ENCODE measurements at places on chromosomes 1 and 21.
A peak's percentile ranks its signal among the peaks of the same experiment; 100 is the strongest.

DNA sequence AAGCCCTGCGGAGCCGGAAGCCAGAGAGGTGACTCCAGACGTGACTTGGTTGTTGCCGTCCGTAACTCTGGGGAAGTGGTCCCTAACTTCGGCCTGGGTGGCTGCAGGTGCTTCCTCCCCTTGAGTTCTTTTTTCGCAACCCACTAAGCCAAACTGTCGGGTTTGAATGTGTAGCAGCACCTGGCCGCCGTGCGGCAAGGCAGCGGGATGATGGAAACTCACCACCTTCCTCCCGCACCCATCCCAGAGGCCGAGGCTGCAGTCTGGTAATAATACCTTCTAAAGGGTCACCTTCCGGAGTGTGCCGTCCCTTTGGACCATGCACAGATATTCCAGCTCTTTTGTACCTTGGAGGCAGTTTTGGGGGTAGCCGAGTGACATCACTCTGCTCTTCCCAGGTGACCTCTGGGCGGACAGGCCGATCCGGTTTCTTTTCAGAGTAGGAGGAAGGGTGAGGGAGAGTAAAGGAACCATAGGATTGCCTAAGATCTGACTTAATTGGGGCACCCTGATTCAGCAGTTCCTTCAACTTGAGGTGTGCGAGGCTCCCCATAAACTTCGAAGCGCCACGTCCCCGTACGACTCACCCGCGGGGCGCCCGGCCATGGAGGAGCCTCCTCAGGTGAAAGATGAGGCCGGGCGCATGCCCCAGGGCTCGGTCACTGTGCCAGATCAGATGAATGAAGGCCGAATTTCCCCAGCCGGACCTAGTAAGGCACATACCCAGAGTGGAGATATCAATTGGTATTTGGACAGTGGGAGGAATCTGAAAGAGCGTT is 1.0 kb downstream of the KCNK1 start:
- DNase-seq, result no peak

DNA sequence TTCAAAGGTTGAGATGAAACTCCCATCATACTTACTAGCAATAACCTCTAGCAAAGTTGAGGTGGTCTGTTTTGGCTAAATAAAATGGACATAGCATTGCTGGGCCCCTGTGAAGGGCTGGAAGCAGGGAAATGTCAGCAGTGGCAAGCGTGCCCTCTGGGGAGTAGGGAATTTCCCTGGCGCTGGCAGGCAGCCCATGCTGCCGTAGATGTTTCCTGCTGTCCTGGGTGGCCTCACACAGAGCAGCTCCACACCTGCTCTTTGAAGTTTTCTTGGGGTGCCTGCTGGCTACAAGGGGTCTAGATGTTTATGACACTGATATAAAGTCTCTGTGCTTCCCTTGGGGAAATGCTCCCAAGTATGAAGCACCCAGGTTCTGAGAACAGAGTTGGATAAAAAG is 30.2 kb downstream of the ADARB1 start:
- peak; percentile 29 for DNase-seq

- no peak for DNase-seq
Observed at GRCh38 chr1:23116216-23116836, 52.3 kb downstream of the LUZP1 start.

DNA sequence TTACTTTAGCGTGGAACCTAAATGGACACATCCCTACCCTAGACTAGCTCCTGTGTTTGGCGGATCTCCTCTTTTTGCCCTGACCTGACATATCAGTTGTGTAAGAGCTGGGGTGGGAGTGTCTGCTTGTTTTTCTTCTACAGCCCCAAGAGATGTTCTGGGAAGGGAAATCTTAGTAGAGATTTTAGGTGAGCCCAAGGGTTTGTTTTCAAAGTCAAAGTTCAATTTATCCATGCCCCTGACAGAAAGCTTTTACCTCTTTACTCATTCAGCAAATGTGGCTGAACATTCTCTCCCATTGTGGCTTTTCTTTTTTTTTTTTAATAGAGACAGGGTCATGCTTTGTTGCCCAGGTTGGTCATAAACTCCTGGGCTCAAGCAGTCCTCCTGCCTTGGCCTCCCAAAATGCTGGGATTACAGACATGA is 7.3 kb upstream of the TARS2 start:
- DNase-seq, result no peak

DNA sequence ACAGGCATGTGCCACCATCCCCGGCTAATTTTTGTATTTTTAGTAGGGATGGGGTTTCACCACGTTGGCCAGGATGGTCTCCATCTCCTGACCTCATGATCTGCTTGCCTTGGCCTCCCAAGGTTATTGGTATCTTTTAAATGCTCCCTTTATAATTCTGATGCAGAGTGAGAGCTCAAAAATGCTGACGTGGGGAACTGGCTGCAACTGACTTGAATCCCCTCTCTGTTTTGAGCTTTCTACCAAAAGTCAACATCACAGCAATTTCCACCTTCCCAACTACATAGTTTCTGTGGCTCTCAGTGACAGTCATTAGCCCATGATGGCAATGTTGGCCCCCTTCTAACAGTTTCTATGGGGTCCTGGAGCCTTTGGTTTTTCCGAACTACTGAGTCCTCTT is 268.2 kb upstream of the FOXD3 start:
- DNase-seq, result no peak

DNA sequence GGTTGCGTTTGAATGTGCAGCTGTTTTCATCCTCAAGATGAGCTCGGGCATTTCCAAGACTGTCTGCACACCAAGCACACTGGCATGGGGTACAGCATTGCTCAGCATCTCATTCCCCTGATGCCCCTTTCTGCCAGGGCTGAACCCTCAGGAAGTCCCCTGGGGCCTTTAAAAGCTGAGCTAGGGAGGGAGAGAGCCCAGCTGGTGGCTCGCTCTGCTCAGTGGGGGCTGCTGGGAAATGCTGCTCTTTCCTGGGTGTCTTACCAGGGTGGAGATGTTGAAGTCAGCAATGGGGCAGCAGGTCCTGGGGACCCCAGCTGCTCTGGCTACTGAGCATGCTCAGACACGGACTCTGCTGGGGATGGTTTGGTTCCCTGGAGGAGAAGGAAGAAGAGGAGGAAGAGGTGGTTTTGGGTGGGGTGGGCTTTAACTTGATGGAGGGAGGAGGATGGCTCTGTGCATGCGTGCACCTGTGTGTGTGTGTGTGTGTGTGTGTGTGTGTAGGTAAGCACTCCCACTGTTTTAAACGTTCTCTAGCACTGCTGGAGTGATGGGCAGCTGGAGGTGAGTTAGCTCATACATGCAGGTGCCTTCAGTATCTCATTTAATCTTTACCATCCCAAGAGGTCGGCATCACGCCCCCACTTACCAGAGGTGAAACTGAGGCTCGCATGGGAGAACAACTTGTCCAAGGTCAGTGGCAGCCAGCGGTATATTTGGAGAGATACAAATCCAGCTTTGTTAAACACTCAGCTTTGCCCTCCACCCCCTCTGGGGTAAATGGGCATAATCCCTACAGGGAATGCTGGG is 40.9 kb downstream of the ACTL8 start:
- DNase-seq, result no peak

- no peak for DNase-seq
Observed at GRCh38 chr1:73366734-73367413, 831.1 kb downstream of the LRRIQ3 start.

- no peak for DNase-seq
Observed at GRCh38 chr1:15075817-15076216, 77.7 kb upstream of the TMEM51 start.

- no peak for DNase-seq
Observed at GRCh38 chr1:119112791-119113190, 27.7 kb downstream of the WARS2 start.

GRCh38 chr21:29827236-29827635 is 112.6 kb downstream of the GRIK1 start:
- peak; percentile 4 for DNase-seq

DNA sequence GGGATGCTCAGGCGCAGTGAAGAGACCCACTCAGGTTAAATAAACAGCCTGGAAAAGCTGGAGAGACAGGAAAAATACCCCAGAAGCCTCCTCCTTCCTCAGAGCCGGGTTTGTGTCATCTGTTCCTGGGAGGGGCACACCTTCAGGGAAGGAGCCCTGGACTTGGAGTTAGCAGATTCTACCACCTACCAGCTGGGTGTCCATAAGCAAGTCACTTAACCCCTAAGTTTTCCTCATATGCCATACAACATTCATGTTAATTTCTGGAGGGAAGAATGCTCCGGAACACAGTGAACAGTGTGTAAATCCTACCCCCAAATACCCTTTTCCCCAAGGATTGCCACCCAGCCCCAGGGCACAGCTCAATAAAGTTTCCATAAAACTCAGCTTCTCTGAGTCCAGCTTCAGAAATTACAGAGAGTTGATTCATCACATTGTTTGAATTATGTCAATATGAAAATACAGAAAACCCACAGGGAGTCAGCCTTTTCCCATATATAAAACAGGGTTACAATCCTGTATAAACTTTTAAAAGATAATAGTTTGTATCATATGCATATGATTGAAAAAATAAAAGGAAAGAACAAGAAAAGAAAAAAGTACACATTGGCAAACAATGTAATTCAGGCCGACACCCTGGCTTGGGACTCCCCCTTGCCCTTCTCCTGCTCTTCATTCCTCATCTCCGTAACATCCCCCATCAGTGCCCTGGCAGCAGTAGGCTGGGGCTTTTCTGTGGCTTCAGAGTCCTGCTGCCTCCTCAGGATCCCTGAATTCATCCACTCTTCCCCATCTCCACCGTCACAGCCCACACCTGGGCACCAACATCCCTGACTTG is 291.8 kb upstream of the USP24 start:
- peak; percentile 22 for DNase-seq

DNA sequence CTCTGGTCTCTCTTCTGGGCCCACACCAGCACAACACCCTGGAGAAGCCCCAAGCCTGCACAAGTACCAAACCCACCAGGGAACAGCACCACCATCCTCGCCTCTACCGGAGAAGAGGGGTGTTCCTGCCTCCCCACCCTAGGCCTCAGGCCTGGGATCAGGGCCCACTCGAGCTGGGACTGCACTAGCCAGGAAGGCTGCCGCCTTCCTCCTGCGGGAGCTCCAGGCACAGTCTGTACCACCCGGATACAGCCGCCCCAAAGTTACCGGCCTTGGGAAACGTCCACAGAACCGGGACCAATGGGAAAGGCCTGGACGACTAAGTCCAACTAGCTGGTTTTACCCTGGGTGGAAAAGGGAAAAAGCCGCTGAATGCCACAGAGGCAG is 3.4 kb downstream of the TAL1 start:
- no peak for DNase-seq

DNA sequence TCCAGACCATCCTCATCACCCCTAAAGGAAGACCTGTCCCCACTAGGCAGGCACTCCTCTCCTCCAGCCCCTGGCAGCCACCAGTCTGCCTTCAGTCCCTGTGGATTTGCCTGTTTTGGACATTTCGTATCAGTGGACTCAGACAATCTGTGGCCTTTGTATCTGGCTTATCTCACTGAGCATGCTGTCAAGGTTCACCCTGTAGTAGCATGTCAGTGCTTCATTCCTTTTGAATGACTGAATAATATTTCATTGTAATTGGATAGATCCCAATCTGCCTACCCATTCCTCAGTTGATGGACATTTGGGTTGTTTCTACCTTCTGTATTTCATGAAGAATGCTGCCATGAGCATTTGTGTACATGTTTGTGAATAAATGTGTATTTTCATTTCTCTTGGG is 32.9 kb upstream of the RNF187 start:
- DNase-seq, result no peak

GRCh38 chr21:28253338-28253737 is 739.3 kb downstream of the LTN1 start:
- peak; percentile 40 for DNase-seq

GRCh38 chr1:19495799-19496526 is 10.6 kb upstream of the CAPZB start:
- peak; percentile 37 for DNase-seq

DNA sequence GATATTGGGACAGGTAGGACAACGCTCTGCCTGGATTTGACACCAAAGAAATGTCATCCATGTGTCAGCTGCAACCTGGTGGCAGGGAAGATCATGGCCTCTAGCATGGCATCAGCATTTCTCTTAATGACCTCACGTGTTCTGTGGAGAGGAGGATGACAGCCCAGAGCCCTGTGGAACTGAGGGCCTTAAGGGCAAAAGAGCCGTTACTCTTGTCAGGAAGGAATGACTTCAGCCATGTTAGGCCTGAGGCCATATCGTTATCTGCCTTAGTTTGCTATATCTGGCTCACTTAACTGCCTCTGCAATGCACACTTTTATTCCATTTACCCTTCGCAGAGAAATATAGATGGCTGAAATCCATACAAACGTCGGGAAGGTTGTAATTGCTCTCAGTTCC is 83.2 kb upstream of the PBX1 start:
- no peak for DNase-seq

DNA sequence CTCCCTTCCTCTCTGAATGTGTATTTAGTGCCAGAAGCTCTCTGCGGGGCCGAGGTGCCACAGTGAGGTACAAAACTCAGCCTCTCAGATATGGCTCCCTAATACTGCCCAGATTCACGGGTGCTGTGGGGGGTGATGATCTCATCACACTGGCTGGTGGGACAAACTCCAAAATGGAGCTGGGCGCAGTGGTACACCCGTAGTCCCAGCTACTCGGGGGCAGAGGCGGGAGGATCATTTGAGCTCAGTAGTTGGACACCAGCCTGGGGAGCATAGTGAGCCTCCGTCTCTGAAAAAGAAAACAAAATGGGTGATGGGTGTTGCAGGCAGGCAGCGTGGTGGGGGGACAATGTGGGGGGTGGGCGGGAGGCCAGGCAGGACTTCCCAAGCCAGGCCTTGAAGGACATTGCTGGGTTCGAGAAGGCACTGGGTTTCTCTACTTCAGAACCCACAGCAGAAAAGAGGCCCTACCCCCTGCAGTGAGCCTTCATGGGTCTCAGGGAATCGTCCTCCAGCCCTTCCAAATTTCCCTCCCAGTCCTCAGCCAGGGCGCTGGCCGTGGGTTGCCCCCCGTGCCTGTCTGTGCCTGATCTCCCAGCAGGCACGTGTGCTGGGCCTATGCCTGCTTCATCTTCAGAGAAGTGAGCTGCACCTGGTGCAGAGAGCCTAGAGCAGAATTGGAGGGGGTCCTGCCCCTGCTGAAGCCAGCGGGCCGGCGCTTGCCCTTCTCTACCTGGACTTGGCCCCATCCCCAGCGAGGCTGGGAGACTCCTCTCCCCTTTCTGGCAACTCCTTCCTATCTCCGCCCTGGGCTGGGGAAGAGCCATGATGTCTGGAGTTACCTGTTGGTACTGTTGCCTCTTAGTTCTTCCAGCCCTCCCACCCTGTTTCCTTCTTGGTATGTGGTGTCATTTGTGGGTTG is 14.0 kb downstream of the H6PD start:
- no peak for DNase-seq

GRCh38 chr1:41758904-41759548 is 159.7 kb downstream of the HIVEP3 start:
- DNase-seq, result peak; percentile 95

- no peak for DNase-seq
Observed at GRCh38 chr1:52738893-52739292, 12.6 kb downstream of the ZYG11B start.

GRCh38 chr1:205783904-205784303 is 8.6 kb upstream of the RAB29 start:
- DNase-seq, result peak; percentile 29

GRCh38 chr1:184665360-184665759 is 89.3 kb downstream of the EDEM3 start:
- DNase-seq, result no peak

DNA sequence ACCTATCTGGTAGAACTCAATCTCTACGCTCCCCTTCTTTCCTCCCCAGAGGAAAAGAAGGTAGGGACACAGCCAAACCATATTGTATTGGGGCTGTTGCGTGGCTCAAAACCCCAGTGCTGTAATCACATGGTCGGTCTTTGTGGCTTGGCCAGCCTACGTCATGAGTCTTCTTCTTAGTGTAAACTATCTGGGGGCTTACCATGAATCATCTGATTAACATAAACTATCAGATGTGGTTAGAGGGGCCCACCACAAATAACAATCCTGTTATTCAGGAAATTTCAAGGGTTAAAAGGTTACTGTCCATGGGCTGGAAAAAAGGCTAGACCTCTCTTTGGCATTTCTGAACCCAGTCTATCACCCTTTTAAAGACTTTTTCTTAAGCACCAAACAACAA is 49.5 kb upstream of the GPR52 start:
- DNase-seq, result peak; percentile 37
